ENCODE measurements at places on chromosomes 2 and 18. TPM values are rescaled to one million over a fixed set of nuclear protein-coding genes. Genes with fewer than 3 reads are reported as not detected.

Gene DUSP11
- 24.9 TPM for total RNA-seq

Gene GALR1
- total RNA-seq = not detected

Gene SS18
- total RNA-seq = 179 TPM

Gene GFPT1
- total RNA-seq = 69.4 TPM

Gene SLC20A1
- 560 TPM for total RNA-seq

Gene MAL
- total RNA-seq = not detected

Gene HOXD13
- total RNA-seq = not detected

Gene TGFA
- not detected for total RNA-seq

Gene FBLN7
- total RNA-seq = 0.66 TPM

Gene RTP5
- not detected for total RNA-seq

Gene SMYD1
- total RNA-seq = not detected

Gene ABCG5
- not detected for total RNA-seq

Gene ALPI
- total RNA-seq = not detected

Gene LAMA3
- 0.88 TPM for total RNA-seq

Gene COL3A1
- 7,536 TPM for total RNA-seq

Gene ARL6IP6
- total RNA-seq = 40.2 TPM

Gene HOXD12
- total RNA-seq = 0.22 TPM

Gene CCDC85A
- total RNA-seq = 6.7 TPM
